ENCODE measurements at places on chromosomes 11 and 22.

GRCh38 chr22:46893281-46894020, 131.0 kb downstream of the TBC1D22A start:
- no peak for DNase-seq

DNA sequence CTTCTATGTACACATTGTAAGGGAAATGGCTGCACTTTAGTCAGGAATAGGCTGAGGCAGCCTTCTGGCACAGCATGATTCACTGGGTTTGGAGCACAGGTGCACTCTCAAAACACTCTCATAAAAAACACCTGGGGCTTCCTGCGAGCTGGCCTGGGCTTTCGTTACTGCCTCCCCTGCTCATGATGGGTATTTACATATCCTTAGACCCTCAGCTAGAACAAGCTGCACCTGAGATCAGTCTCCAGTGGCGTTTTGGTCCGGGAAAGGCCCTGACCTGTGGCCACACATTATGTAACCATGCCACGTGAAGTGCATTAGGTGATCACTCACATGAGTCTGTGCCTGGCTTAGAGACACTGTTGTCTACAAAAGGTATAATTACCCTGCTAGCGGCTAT, 321.7 kb downstream of the TMEM135 start:
- DNase-seq, result peak; percentile 73

- DNase-seq, result no peak
Observed at GRCh38 chr22:22925805-22926369, 38.3 kb downstream of the IGLL5 start.

DNA sequence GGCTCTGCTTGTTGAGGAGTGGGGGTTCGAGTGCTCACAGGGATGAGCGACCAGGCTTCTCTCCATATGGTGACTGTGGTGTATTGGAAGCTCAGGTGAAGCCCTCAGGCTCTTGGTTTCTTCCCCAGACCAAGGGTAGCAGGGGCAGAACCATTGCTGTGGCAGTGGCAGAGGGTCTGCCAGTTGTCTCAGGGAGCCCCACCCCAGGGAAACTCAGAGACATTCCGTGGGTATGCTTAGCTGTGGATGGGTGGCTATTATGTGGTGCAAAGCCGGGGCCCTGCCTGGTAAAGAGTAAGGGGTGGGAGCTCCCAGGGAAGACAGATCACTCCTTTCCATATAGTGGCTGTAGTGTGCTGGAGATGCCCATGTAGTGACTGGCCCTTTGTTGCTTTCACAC, 167.8 kb downstream of the DLG2 start:
- DNase-seq, result no peak

DNA sequence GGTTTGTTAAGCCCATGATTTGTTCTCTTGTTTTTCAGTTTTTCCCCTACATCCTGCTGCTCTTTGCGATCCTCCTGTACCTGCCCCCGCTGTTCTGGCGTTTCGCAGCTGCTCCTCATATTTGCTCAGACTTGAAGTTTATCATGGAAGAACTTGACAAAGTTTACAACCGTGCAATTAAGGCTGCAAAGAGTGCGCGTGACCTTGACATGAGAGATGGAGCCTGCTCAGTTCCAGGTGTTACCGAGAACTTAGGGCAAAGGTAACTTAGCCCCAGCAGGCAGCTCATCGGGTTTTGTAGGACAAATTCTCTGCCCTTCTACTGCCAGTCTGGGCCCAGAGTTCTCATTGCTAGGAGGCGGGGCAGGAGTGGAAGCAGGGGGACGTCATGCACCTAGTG, 49.7 kb downstream of the PANX1 start:
- no peak for DNase-seq

DNA sequence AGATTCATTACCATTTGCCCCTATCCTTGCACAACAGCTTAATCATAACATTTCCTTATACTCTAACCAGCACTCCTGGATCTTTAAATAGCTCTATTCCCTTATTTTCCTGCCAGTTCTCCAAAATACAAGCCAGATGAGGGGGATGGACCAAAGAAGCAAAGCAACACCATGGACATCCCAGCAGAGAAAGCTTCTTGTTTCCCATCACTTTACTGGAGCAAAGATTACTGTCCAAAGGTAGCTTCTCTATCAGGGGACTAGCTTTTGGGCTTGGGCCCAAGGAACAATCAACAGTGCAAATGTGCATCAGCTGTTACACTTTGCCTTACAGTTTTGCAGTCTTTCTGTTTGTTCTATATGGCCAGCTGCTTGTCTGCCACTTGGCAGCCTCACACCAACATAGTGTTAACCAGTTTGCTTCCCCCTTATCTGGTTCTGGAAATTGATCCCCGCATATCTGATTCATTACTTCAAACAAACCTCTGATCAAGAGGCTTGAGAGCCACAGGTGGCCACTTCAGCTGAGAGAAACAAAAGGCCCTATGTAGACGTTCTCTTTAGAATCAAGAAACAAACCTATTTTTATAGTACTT, 814.3 kb downstream of the METTL15 start:
- DNase-seq, result peak; percentile 65

DNA sequence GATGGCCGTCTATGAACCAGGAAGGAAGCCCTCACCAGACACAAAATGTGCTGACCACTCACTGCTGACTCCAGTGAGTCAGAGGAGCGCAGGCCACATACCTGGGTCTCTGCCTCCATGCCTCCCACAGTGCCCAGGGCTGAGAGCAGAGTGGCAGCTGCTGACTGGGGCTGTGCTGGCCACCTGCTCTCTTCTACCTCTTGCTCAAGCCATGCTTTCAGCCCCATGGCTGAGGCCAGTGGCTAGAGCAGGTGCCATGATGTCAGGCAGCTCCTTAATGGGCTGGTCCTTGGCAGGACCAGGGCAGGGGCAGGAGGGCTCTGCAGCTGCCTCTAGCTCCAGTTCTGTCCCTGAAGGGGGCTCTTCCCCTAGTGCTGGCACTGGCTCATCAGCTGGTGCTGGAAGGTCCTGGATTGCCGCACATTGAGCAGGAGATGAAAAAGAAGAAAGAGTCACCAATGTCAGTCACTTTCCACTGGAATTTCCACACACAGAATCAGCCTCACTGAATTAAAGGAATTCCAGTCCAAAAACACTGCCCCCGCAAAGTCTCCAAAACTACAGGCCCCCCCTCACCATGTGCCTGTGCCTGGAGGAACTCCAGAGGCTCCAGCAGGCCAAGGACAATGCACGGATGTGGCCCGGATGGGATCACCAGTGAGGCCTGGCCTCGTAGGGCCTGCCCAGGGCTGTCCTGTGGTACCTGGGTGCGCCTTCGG, 86.4 kb downstream of the GGTLC2 start:
- DNase-seq, result no peak

DNA sequence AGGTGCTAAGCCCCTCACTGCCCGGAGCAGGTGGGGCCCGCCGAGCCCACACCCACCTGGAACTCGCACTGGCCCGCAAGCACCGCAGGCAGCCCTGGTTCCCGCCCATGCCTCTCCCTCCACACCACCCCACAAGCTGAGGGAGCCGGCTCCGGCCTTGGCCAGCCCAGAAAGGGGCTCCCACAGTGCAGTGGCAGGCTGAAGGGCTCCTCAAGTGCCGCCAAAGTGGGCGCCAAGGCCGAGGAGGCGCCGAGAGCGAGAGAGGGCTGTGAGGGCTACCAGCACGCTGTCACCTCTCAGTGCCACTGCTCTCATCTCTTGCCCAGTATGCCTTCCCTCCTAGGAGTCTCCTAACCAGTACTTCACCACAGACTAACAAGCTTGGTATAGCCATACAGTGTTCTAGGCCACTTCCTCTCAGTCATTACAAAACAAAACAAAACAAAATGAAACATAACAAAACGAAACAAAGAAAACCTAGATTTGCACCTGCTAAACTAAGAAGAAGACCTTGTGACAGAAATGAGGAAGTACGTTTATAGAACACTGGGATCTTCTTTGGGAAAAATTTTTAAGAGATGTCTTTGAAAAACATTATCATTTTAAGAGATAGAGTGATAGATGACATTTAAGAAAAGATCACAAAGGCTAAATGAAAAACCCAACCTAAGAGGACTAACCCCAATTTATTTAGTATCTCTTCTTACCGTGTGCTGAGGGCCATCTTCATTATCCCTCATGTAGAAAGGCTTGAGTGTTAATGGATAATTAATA, 47.7 kb upstream of the GAB2 start:
- DNase-seq, result peak; percentile 31

DNA sequence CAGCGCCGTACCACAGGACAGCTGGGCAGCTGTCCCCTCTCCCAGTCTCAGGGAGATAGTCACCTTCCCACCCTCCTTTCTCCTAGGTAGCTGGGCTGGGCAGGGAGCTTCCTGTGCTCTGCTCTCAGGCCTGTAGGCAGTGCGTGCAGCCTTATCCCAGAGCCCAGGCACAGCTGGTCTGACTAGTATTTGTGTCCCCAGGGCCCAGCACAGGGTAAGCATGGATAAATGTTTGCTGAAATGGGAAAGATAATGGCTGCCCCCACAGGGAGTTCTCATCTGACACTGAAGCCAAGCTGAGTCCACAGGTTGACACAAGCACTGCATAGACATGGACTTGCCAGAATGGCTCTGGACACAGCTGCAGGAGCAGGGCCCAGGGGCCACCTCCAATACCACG, 9.8 kb downstream of the SLC15A3 start:
- DNase-seq, result no peak

GRCh38 chr11:33945481-33946268, 53.8 kb upstream of the LMO2 start:
- DNase-seq, result no peak

- no peak for DNase-seq
Observed at GRCh38 chr11:75779960-75780359, 11.4 kb downstream of the DGAT2 start.

GRCh38 chr22:38645430-38645829, 10.8 kb downstream of the FAM227A start:
- no peak for DNase-seq

- DNase-seq, result no peak
Observed at GRCh38 chr22:33361581-33361980, 303.4 kb upstream of the SYN3 start.

- no peak for DNase-seq
Observed at GRCh38 chr22:19128946-19129727, 2.0 kb upstream of the TSSK2 start.

GRCh38 chr11:43920598-43921419, 21.6 kb upstream of the C11orf96 start:
- DNase-seq, result peak; percentile 84

- peak; percentile 5 for DNase-seq
Observed at GRCh38 chr11:23997356-23997755, 499.5 kb upstream of the LUZP2 start.

- peak; percentile 61 for DNase-seq
Observed at GRCh38 chr11:74090701-74091100, 80.1 kb downstream of the C2CD3 start.

DNA sequence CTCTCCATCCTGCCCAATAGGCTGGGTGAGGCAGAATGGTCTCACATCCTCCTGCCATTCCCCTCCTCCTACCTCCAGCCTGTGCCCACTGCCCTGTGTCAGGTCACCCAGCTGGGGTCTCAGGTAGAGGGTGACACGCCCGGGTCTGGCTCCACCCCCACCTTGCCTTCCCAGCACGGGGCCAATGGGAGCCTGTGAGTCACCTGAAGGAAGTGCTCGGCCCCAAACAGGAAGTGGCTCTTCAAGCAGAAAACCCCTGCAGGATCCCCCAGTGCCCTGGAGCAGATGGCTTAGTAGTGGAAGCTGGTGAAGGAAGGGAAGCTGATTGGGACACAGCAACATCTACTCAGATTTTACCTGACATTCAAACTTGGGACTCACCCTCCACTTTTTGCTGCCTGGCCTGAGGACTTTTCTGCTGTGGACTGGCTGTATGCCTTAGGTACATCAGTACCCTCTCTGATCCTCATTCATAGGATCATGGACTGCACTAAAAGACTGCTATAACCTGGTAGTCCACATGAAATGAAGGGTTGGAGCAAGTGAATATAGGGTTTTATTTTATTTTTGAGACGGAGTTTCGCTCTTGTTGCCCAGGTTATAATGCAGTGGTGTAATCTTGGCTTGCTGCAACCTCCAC, 33.4 kb downstream of the GDPD5 start:
- peak; percentile 68 for DNase-seq

DNA sequence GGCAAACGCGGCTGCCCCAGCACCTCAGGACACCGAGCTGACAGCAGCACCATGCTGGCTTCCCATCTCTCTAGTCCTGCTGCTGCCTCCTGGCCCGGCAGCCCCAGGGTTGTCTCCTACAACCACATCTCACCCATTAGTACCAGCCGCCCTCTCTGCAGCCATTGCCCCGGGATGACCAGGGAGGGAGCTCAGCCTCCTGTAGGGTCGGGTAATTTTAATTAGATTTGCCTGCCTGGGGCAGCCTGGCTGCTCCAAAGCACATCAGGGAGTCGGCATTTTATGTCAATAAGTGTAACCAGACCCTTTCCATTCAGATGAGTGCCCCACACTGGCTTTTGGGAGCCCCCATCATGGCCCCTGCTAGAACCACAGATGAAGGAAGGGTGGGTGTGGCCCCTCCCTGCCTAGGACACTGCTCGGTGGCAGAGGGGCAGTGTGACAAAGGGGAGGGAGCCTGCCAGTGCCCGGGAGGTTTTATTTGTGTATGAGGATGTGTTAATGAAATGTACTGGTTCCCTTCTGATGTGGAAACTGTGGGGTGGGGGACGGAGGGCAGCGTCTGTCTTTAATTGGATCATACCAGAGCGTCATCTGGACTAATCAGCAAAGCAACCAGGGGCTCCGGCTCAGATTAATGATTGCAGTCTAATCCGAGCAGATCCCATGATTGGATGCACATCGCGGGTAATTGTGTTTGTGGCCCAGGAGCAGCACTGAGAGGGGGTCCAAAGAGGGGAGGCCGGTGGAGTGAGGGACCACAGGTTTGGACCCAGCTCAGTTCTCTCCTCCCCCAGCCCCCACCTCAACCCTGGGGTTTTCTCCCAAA, 125.3 kb downstream of the FEZ1 start:
- DNase-seq, result no peak

- DNase-seq, result peak; percentile 59
Observed at GRCh38 chr11:60764879-60765278, 8.2 kb downstream of the MS4A15 start.

DNA sequence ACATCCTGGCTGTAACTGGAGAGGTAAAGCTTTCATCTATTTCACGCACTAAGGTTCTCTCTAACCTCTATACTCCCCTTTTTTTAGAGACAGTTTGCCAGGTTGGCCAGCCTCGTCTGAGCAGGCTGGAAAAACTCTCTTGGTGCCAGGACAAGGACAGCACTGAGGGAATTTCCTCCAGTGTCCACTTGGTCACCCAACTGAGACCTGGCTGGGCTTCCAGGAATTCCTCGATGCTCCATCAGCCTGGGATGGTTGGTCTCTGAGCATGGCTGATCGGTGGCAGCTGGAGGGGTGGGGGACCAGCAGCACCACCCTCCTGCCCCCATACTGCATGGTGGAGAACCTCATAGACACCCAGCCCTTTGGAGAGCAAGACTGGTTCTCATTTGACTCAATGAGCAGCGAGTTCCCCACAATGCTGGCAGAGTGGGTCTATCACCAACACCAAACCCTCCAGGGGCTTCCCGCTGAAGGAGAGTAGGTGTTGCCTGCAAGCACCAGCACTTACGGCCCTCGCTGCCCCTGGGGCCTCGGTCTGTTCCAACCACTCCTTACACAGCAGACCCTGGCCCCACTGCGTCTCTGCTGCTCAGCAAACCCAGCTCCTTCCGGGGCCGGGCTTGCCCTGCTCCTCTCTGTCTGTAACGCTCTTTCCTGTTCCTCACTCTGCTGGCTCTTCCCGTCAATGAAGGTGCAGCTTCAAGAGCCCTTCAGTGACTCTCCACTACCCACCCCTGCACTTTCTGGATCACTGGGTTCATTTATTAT, 122.2 kb downstream of the ST3GAL4 start:
- peak; percentile 36 for DNase-seq

GRCh38 chr11:3058753-3059664, 1.8 kb upstream of the CARS1 start:
- peak; percentile 26 for DNase-seq
